ENCODE measurements at places on chromosomes 7 and 10.

DNA sequence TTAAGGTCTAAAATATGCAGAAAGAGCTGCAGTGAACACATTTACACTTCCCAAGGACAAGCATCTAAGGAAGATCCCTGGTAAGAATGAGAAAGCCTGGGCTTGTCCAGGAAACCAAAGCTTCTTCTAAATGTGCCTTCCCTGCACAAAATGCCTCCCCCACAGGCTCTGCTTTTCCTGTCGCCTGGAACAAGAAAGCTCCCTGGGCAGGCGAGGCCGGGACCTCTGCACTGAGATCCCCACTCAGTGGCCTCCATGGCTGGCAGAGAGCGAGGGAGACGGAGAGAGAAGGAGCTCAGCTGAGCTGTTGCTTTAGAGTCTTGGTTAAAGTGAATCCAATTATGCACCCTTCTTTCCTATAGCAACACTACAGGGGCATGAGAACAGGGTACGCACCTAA, 75.6 kb downstream of the AMZ1 start:
- no peak for DNase-seq

DNA sequence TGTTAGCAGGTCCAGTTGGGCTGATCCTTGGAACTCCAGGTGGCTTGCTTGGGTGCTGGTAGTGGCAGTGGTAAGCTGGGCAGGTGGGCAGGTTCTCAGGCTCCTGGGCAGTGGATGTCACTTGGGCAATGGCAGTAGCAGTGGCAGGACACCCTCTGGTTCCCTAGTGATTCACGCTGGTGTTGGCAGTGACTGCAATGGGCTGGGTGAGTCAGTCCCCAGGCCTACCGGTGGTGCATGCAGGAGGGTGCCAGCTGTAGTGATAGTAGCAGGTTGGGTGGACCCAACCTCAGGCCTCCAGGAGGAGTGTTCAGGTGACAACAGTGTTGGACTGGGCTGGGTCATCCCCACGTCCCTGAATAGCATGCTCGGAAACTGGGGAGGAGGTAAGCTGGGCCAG, 189.2 kb downstream of the ZEB1 start:
- DNase-seq, result no peak

GRCh38 chr10:93501650-93502049, 5.2 kb downstream of the CEP55 start:
- no peak for DNase-seq

DNA sequence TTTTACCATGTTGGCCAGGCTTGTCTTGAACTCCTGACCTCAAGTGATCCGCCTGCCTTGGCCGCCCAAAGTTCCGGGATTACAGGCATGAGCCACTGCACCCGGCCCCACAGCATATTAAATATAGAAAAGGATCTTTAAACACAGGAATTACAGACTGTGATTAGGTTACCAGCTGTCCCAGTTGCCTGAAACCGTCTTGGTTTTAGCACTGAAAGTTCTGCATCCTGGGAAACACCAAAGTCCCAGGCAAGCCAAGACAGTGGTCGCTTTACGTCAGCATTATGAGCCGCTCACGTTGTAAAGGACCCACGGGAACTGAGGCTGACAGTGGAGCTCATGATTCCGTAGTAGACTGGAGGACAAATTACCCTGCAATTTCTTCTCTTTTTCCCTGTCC, 69.0 kb upstream of the FAM180A start:
- DNase-seq, result no peak

GRCh38 chr10:26755443-26755903, 58.0 kb downstream of the PDSS1 start:
- DNase-seq, result no peak

DNA sequence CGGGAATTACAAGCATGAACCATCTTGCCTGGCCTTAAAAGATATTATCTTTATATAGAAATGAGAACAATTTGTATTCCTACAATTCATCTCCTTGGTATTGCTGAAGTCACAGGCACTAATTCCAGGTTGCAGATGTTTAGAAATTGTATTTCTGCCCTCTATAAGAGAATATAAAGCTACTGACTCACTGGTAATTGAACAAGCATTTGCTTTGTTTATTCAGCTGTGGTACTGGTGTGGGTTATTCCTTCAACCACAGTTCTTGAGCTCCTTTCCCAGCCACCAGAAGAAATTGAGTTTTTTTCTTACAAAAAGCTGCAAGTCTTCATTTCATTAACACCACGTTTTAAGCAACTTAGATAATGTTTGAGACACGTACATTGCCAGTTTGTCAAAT, 29.0 kb upstream of the MPP7 start:
- no peak for DNase-seq

All from activated CD4-positive, CD25-positive, alpha-beta regulatory T cell (primary cell).